ENCODE measurements at places on chromosomes 3 and 15.

DNA sequence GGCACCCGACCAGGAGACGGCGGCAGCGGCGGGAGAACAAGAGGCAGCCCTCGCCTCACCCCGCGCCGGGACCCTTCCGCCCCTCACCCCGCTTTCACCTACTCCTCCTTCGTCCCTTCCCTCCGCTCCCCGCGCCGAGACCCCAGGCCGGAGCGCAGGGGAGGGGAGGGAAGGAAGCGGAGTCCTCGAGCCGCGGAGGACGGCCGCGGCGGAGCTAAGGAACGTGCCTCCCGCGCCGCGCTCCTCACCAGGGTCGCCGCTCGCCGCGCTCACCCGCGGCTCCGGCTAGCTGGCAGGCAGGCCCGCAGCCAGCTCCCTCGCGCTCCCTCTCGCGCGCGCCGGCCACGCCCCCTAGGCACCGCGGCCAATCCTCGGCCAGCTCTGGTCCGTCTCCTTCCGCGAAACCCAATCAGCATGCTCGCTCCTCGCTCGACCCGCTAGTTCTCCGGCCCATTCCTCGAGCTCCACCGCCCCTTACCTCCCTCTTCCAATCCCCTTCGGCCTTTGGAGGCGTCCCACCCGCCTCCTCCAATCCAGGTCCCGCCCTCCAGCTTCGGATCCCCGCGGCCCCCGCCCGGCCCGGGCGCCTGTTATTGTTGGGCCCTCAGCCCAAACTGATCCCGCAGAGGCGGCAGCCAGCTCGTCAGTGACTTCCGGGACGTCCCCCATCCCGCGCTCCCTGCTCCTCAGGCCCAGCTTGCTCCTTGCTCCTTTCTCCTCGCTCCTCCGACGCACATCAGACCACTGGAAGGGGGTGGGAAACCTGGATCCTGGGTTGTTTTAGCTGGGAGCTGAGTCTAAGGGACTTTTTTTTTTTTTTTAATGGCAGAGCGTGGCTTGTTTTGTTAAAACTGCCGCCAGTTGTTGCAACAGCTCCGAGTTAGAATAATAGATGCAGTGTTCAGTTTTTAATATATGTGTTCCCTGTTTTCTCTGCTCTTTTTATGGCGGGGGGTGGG is at the start of gene DCBLD2:
Gene DCBLD2, minus strand, starts transcription at position 304 of the 959 bp plus-strand sequence. CDS start 369 bp downstream, outside the sequence.
- DNase-seq, result peak; percentile 98

DNA sequence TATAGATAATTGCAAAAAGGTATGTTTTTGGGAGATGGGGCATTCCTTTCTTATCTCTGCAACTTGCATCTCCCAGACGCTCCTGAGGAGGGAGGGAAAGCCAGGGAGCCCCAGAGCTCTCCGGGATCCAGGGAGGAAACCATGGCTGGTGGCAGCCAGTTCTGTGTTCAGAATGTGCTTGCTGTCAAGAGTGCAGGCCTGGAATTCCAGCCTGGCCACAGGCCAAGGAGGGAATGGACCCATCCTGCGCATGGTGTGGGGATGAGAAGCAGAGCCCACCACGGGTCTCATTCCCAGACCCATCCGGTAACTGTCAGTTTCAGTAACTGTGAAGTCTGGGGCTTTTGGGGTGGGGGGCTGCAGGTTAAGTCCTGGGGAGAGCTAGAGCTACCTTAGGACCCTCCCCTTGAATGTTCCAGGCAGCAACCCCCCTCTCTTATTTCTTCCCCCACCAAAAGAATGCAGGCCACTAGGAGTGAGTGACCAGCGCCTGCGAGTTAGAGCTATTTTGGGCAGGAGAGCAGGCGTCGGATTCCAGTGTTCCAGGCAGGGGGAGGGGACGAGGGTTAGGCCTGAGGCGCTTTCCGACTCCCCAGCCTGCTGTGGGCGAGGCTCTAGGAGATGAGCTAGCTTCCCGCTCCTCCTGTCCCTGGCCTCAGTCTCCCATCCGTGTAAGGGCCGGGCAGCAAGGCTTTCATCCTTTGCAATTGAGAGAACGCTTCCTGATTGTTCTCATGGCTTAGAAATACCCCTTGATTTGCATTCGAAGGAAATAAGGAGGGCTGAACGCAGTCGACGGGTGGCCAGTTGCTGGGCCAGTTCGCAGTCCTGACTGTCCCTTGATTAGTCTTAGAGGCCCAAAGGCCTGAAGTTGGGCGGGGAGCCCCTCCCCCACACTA is 781 bp upstream of the DAG1 start:
- DNase-seq, result peak; percentile 78

DNA sequence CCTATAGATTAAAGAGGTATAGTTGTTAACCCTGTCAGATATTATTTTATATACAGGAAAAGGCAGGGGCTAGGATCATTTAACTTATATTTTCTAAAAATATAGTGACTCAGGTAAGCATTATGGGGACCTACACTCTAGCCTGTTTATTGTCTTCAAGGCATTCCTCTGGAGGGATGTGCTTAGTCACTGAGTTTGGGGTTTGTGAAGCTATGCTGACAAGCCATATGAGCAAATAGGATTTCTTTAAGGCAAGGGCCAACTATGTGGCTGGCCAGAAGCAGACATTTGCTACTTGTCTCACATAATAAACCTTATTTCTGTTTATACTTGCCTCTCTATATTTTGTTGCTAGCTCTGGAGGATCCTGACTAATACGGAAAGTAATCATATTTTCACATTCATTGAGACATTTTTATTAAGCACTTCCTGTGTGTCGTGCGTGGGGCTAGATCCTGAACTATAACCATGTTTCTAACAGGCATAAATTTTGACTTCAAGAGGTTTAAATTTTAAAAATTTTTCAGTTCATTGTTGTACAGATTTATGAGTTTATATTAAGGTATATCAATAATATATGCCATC is 153.4 kb downstream of the OTOL1 start:
- no peak for DNase-seq

DNA sequence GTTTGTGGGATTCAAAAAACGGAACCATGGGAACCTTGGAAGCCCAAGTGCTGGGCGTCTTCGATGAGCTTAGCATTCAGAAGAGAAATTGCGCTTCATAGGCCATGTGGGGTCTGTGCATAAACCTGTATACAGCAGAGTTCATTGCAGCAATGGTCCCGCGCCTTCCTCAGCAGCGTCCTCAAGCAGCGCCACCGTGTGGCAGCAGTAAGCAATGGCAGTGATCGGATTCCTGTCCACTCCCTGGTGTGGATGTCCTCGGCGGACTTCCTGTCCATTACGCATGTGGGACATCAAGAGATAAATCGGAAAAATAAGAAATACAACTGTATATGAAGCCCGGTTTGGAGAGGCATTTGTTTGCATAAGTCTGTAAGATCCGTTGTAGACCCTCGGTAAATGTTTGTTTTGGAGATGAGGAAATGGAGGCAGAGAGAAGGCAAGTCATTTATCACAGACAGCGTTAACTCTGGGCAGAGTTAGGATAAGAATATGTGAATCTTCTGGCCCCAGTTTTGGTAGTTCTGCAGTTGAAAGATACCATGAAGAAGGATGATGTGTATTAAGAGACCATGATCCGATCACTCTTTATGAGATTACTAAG is 57.7 kb downstream of the CNTN4 start:
- peak; percentile 10 for DNase-seq

DNA sequence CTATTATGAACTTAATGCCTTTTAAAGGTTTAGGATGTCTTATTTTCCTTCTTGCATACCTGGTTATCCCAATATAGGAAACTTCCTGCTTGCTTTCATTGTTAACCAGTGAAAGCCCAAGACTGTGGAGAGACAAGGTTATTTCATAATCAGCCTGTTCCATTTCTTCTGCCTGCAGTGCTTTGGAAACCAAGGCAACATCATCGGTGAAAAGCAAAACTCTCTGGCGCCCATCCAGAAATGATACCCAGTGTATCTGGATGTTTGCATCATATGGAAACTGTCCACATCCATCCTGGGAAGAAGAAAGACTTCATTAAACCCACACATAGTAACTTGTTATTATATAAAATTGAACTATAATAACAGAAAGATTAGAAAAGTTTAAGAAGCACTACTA is 170.1 kb downstream of the VPS13C start:
- no peak for DNase-seq

- no peak for DNase-seq
Observed at GRCh38 chr15:63430766-63431451, 49.3 kb upstream of the CA12 start.

Measured in WTC11 (cell line).